Cerebellar nuclear complex (tissue), 1 donor: ENCODE measurements at places on chromosomes 7 and 10.

DNA sequence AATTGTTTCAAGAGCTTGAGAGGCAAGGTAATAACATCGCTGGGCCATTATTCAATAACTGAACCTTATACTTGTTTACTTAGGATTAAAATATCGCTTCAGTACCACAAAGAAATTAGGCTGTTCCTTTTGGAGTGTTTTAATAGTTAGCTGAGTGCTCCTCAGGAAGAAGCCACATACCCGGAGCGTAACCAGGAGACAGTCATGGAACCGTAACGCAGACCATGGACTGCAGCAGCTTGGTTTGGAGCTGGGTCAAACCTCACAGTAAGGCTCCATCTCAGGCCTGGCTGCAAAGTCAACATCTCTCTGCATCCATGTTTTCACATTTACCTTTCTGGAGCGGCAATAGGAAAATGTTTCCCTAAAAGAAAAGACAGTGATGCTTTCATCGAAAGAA, 599.0 kb downstream of the TNS3 start:
- no peak for DNase-seq

DNA sequence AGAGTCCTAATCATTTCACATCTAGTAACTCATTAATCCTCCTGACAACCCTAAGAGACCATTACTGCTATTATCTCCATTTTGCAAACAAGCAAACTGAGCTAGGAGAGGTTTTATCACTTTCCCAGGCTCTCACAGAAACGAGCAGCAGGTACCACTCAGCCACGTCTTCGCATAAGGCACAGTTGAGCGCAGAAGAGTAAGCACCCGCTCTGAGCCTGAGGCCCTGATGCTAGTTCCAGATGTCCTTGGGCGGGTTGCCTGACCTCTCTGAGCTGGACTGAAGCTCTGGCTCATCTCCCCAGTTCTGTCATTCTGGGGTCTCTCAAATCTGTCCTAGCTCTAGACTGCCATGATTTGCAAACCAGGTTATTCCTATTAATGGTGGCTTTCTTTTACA, 72.6 kb upstream of the FRMD4A start:
- no peak for DNase-seq

GRCh38 chr7:132972745-132973144, 109.1 kb downstream of the CHCHD3 start:
- DNase-seq, result no peak

DNA sequence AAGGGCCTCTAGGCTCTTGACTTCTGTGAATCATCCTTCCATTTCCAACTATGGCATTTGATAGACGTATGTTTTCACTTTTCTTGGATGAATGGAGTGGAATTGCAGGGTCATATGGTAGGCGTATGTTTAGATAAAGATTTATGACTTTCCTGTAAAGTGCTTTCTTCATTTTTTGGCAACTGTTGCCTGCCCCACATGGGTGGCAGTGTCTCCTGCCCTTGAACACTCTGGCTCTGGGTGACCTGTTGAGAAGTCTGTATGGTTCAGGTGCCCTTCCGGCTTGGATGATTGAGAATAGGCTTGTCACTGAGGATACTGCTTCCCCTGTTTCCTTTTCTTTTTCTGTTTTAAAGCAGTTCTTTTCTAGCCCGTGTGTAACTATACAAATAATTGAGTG, 23.1 kb downstream of the RET start:
- DNase-seq, result no peak

DNA sequence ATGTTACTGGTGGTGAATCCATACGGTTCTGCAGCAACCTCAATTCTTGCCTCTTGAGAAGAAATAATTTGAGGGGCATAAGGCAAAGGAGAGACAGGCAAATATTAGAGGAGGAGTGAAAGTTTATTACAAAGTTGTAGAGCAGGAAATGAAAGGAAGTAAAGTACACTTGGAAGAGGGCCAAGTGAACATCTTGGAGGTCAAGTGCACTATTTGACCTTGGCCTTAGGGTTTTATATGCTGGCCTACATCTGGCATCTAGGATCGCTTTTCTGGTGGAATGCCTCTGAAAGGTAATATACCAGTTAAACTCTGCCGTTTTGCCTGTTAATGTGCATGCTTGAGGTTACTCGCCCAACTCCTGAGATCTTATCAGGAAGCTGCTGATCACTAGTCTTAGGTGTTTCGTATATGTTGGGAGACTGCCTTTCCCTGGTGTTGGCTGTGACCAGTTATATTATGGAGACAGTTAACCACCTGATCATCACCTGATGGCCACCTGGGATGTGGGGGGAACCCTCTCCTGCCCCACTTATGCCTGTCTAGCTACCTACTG, 66.1 kb upstream of the CYP2C18 start:
- no peak for DNase-seq

DNA sequence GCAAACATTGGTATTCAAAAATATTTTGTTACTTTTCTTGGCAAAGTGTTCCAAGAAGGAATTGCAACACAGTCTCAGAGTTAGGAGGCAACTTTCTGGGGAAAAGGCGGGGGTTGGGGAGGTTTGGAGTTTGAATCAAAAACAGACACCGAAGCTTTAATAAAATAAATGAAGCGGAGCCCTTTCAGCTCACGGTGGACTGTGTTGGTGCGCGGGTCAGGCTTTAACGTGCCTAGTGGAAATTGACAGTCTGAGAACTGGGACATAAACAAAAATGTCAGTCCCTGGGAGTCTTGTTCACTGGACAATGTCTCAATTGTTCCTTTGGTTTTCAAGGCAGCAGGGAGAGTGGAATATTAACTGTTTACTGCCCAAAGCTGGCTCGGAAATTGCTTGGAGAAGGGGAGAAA, 109.3 kb downstream of the TCF7L2 start:
- DNase-seq, result no peak

- DNase-seq, result peak; percentile 5
These were observed 62.5 kb downstream of the SGMS1 start for GRCh38 chr10:50561266-50561665.

GRCh38 chr10:52221923-52222322, 92.2 kb upstream of the DKK1 start:
- DNase-seq, result no peak

DNA sequence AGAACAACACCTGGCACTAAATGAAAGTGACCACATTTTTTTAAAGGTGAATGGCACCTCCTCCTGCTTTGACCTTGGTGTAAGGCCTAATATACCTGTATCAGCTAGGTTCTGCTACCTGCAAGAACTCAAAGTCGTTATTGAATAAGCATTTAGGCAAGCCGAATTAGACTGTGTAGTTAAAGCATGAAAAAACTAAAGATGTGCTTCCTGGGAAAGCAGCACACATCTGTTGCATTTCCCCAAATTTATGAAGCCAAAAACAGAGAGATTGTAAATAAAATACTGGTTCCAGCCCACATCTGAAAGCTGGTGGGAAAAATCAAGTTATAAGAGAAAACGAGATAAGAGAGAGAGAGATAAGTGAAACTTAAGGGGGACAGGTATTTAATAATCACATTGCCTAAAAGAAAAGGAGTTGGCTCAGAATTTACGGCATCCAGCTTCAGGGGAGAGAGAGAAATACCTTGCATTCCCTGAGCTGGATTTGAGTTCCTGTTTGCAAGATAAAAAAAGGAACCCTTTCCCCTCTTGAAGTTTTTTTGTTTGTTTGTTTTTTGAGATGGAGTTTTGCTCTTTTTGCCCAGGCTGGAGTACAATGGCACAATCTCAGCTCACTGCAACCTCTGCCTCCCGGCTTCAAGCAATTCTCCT, 1.8 kb upstream of the XPNPEP1 start:
- DNase-seq, result no peak

GRCh38 chr10:19998482-19998881, 182.2 kb downstream of the PLXDC2 start:
- DNase-seq, result no peak
